ENCODE measurements at places on chromosomes 1 and 21.

DNA sequence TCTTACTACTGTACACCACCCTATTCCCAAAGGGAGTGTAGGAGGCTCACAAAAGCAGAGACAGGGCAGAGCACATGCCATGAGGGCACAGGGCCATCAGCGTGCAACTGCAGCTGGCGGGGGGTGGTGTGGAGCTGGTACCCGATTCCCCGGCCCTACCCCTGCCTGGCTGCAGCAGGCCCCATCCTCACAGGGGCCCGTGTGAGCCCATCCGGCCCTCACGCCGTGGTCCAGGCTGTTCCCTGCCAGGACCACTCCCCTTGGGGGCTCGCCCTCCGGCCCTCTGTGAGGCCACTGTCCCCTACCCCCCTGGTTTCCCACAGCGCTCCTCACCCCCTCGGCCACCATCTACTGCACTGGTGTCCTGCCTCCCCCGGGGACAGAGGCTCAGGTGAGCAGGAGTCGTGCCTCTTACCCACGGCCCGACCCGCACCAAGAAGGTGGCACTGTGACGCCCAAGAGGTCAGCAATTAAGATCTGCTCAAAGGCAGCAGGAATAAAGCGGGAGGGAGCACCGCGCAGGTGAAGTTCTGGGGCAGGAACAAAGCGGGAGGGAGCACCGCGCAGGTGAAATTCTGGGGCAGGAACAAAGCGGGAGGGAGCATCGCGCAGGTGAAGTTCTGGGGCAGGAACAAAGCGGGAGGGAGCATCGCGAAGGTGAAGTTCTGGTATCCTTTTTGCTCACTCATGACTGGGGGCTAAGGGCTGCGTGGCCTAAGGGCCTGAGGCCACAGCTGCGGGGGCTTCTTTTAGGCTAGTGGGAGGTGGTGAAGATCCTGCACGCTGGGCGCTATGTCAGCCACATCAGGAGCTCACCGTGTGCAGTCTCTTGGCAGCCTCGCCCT is 3.9 kb downstream of the POFUT2 start:
- no peak for DNase-seq

DNA sequence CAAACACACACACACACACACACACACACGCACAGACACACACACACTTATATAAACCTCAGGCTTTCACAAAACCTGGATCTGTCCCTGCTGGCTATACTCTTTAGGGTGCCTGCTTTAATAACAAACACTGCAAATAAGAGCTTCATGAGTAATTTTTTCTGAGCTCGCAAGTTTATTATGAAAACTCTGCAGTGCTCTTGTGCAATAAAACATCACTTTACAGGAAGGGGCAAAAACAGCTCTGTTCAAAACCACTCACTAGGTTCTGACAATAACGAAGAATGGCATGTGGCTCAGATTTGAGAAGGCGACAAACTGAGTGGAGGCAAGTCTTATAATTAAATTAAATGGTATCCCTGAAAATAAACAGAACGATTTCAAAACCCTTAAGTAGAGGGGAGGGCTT is 42.6 kb upstream of the CTPS1 start:
- no peak for DNase-seq

- no peak for DNase-seq
These were observed 802.2 kb downstream of the KCNT2 start for GRCh38 chr1:195806060-195806459.

DNA sequence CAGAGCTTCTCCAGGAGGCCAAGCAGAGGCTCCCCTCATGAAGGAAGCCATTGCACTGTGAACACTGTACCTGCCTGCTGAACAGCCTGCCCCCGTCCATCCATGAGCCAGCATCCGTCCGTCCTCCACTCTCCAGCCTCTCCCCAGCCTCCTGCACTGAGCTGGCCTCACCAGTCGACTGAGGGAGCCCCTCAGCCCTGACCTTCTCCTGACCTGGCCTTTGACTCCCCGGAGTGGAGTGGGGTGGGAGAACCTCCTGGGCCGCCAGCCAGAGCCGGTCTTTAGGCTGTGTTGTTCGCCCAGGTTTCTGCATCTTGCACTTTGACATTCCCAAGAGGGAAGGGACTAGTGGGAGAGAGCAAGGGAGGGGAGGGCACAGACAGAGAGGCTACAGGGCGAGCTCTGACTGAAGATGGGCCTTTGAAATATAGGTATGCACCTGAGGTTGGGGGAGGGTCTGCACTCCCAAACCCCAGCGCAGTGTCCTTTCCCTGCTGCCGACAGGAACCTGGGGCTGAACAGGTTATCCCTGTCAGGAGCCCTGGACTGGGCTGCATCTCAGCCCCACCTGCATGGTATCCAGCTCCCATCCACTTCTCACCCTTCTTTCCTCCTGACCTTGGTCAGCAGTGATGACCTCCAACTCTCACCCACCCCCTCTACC is 19.1 kb downstream of the CSF1 start:
- no peak for DNase-seq

- no peak for DNase-seq
These were observed 364.6 kb downstream of the ADGRL2 start for GRCh38 chr1:82165304-82165703.

All from RWPE1 (cell line).